Thoracic aorta (tissue), 2 donors: ENCODE measurements at places on chromosomes 5 and 9.
A peak's percentile ranks its signal among the peaks of the same experiment; 100 is the strongest.

DNA sequence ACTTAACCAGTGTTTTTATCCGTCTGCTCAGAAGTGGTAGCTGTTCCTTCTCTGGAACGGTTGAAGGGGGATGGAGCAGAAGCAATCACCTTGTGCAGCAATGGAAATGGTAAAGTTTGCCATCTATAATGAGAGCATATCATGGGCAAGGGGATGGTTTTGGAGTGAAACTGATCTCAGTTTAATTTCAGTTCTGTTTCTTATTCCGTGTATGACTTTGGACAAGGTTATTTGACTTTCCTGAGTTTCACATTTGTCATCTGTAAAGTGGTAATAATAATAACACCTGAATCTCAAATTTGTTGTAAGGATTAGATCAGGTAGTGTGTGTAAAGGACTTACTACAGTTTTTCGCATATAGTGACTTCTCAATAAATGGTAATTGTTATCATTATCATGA is 106.1 kb downstream of the PCSK1 start:
- no peak for DNase-seq

GRCh38 chr9:112939418-112939817 is 48.7 kb upstream of the SLC46A2 start:
- no peak for DNase-seq

- no peak for DNase-seq
Measured at GRCh38 chr5:179793468-179794139, at the start of gene LTC4S. LTC4S (plus strand) TSS chr5:179793986; CDS start chr5:179794081, 95 bp downstream.

- no peak for DNase-seq
Measured at GRCh38 chr5:67363180-67363709, 166.6 kb upstream of the CD180 start.

GRCh38 chr9:71769175-71770161 is 1.2 kb upstream of the CEMIP2 start:
- DNase-seq, result peak; percentile 69

GRCh38 chr5:126865299-126865698 is 88.4 kb downstream of the LMNB1 start:
- DNase-seq, result no peak

DNA sequence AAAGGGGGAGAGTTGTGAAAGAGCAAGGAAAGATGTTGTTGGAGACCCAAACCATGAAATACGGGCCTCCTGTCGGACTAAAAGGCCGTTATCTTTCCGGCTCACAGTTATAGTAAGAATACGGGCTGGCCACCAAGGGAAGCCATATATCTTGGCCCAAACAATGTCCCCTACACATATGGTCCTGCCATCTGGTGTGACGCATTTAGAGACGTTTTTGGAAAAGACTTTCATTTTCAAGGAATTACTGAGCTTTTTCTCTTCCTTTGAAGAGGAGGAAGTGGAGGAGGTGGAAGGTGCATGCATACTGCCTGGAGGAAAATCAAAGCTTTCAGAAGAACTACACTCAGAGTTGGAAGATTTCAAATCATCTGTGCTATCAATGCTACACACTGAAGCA is 26.7 kb downstream of the PWWP2A start:
- no peak for DNase-seq

- DNase-seq, result no peak
Measured at GRCh38 chr5:142630927-142631539, 54.9 kb downstream of the FGF1 start.

DNA sequence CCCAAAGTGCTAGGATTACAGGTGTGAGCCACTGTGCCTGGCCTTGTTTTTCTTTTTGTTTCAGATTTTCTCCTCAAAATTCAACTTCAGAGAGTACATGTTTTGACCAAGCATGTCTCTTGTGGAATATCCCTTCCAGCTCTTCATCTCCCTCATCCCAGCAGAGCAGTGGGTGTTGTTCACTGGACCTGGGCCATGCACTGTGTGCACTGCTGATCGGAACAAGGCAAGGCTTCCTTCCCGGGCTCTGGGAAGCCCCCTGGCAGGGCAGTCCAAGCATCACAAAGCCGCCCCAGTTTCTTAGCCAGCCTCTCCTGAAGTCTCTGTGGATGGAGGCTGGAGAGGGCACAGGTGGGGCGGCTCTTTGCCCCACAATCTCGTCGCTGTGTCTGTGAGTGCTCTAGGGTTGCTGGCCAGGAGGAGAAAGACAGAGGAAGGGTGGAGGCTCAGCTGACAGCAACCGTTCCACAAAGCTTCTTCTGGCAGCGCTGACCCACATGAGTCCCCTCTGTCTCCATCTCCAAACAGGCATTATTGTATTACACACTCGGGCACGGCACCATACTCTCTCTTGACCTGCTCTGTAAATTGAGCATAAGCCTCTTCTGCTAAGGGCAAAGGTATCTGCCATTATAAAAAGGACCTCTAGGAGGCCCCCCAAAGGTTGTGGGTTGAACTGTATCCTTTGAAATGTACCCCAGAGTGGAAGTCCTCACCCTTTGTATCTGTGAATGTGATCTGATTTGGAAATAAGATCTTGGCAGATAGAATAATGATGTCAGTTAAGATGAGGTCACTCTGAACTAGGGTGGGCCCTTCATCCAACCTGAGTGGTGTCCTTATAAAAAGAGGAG is 89.6 kb downstream of the TARS1 start:
- no peak for DNase-seq

DNA sequence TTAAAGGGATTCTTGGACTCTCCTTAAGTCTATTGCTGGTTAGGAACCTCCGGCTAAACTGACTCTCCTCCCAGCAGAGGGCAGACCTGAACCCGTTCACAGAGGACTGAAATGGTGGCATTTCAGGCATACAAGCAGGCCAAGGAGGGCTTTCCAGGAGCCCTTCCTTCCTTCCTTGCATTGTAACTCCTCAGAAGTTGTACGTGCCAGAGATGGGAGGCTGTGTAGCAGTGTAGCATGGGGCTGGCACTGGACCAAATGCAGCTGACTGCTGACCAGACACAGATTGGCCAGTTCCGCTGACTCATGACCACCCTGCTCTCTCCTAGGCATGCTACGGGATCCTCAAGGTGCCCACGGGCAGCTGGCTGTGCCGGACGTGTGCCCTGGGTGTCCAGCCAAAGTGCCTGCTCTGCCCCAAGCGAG is 36.4 kb downstream of the JADE2 start:
- no peak for DNase-seq

DNA sequence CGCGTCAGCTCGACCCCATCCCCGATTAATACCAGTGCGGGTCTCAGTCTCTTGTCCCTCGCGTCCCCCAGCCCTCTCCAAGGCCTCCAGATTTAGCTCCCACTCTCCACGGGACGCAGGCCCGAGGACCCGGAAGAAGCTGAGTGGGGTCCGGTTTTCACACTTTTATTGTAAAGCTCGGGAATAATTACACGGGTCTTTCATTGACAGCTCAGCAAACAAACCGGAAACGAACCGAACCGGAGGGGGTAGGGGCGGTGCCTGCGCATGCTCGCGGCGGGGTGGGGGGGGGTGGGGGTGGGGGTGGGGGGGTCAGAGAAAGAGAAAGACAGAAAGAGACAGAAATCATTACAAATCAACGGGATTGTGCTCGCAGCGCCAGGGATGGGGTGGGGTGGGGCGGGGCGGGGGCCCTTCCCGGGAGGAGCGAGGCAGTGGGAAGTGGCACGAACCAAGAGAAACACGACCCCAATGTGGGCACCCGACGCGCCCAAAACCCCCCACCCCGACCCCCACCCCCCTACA is 27.9 kb downstream of the PCDH1 start:
- no peak for DNase-seq

GRCh38 chr5:53170746-53171349 is 61.3 kb upstream of the MOCS2 start:
- no peak for DNase-seq

GRCh38 chr9:5593904-5594303 is 35.0 kb upstream of the RIC1 start:
- DNase-seq, result no peak

- no peak for DNase-seq
Measured at GRCh38 chr5:158380661-158381060, 521.7 kb upstream of the CLINT1 start.

DNA sequence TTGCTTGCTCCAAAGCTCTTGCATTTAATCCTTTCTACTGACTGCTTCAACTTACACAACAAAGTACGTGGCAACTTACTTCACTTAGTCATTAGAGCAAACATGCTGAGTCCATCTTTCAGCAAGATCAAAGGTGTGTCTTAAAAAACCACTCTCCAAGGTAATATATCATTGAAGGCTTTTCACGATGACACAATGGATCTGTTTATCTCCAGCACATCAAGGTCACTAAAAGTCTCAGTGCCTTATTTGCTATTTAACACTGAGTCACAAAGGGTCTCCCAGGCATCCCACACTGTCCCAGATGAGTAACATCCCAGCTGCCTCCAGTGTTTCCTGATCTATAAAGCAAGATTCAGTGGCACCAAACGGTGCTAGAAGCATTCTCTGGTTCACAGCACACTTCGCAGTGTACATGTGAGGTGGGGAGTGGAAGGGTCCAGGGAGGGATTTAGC is 3.7 kb upstream of the CLK4 start:
- no peak for DNase-seq

DNA sequence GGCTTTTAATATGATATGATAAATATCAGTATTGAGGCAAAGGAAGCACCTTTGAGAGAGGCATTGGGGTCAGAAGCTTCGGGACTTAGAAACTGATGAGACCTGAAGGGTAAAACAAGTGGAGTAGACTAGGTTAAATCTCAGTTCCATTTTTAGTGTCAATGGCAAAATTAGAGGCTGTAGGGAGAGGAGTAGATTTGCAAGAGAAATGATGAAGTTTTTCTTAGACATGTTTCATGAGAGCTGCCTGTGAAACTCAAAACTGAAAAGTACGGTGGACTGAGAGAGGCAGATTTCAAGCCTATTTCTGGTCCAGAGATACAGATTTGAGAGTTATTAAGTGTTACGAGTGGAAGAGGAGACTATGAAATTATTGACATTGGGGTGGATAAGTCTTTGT is 278.5 kb downstream of the TAF11L14 start:
- no peak for DNase-seq

- DNase-seq, result no peak
Measured at GRCh38 chr9:14523545-14523944, 169.7 kb downstream of the ZDHHC21 start.

- no peak for DNase-seq
Measured at GRCh38 chr9:4318741-4319140, 18.9 kb upstream of the GLIS3 start.

DNA sequence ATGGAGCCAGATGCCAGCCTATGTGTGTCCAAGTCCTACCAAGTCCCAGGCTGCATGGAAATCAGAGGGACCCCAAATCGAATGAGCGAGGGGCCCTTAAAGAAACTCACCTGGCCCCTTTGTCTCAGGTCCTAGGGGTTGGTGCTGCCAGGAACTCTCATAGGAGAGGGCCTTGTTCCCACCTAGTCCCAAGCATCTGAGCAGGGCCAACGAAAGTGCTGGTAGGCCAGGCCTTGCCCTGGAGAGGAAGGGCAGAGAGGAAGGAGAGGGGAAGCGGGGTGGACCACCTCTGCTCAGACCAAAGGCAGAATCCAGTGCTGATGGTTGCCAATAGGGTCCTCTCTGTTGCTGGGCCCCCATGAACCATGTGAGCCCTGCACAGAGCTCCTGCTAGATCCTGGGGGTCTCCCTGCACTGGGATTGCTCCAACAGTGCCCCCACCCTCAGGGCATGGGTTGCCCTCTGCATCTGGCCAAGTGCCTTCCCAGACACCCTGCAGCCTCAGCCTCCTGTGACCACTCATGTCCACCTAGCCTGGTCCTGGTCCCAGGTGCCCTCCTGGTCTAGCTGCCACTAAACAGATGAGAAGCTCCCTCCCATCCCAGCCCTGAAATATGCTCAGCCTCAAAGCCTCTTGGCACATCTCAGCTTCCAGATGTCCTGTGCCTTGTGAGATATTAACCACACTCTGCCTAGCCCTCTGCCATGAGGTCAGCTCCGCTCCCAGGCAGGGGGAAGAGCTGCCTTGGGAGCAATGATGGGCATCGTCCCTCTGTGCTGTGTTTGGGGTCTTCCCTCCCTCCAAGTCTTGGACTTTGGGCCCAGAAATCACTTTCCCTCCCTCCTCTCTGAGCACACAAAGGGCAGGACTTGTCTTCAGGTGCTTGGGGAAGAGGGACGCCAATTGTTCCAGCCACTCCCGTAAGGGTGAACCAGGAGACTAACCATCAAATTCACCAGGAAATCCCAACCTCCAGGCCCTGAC is 109.6 kb downstream of the ADAMTS2 start:
- DNase-seq, result no peak

- no peak for DNase-seq
Measured at GRCh38 chr5:73387601-73388305, 60.8 kb downstream of the FOXD1 start.

GRCh38 chr9:136624184-136624951 is 38.3 kb upstream of the EGFL7 start:
- no peak for DNase-seq

DNA sequence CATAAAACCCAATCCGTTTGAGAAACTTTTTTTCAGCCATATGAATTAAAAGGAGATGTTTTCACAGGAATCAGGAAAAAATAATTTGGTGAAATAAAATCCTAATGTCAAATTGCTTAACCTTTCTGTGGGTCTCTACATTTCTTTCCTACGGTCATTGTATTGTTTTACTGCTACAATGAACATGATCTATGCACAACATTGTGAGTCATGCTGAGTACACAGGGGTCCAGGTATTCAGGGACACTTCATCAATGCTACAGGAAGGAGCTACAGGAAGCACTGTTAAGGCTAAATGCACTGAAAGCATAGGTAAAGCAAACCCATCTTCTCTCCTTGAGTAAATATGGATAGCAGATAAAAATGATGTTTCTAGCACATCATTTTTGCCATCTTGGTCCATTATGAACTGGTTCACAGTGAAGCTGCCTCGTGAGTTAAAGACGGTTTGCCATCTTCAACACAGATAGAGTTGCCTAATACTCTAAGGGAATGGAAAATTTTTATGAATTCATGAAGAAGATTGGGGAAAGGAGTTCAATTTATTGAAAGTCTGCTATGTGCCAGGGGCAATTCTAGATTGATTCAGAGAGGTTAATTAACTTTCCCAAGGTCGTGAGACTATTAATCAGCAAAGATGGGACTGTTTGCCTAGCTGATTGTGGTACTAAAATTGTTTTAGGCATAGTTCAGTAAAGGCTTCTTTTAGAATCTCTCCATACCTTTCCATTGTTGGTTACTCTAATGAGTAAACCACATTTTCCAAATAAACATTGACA is 85.5 kb downstream of the DIRAS2 start:
- no peak for DNase-seq

GRCh38 chr5:123448017-123448617 is 24.9 kb upstream of the CEP120 start:
- DNase-seq, result no peak

DNA sequence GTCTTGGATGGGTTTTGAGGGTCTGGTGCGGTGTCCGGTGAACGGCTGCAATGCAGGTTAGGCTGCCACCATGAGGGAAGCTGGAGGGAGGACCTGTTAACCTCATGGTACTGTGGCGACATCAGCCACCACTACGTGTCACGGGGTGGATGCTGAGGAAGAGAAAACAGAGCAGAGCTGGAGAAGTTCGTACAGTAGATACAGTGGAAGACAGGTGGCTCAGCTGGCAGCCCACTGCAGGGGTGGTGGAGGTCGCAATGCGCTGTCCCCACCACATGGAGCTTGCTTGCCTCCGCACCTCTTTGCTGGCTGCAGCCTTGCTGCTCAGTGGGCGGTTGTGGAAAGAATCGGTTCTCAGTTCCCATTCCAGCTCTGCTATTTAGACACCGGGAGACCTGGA is 2.8 kb downstream of the DCANP1 start:
- DNase-seq, result no peak
